ENCODE measurements at places on chromosomes 2 and 18.

GRCh38 chr2:209570194-209570593 is 146.3 kb downstream of the MAP2 start:
- DNase-seq: no peak

DNA sequence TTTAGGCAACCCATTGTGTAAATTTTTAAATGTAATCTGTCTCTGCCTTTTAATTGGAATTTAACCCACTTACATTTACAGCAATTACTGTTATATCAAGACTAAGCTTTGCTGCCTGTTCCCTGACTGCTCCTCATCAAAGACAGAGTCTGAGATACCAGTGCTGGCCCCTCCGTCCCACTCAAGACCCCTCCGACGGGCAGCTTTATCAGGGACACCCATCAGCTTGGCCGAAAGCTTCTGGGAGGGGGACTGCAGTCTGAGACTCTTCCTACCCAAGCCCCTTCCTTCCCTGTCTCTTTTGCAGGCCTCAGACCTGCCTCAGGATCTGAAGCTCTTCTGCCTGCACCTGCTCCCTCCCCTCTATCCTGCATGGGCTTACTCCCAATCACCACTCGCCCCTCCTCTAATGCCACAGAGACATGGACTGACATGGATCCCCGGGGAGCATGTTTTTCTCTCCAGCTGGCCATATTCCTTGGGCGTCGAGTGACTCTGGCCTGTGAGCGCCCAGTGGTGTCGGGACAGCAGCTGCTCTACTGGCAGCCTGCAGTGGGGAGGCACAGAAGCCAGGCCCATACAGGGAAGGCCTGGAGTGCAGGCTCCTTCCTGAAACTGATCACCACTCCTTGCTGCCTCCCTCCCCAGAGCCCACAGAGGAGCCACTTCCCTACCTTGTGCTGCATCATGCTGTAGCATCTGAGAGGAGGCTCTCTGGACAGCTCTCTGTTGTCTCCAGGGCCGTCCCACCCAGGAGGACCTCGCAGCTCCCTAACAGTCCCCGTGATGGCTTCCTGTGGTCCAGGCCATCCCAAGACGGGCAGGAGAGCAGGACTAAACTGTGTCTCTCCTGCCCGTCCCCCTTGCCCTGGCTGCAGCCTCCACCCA is 3.7 kb upstream of the KIF1A start:
- DNase-seq: no peak

DNA sequence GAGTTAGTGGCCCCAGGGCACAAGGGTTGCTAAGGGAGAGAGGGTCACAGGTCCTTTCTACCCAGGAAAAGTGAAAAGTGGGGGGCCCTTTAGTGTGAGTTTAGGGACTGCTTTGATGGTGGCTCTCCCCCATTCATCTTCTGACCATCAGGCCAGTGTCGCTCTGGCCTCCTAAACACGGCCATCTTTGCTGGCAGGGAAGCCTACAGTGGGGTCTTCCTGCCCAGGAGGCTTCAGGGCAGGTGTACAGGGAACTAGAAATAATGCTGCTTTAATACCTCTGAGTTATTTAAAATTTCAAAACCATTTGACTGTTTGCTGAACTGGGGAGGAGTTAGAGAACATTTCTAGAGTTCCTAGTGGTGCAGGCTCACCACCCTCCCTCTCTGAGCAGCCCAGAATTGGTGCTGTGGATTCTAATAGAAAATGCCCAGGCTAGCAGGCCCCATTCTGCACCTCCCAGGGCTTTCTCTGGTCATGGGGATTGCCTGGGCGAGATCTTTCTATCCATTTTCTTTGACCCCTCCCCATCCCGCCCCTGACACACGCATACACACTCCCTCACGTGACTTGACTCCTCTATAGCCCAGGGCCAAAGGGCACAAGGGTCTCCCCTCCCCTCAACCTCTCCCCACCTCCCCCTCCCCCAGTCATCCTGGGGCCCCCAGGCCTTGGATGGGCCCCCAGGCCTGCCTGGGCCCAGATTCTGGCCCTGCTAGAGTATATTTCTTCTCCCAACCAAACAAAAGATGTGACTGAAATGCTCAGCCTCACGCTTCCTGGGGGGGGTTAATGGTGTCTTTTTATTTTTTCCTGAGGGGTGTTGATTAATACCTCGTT is 3.1 kb downstream of the PKDCC start:
- no peak for DNase-seq

DNA sequence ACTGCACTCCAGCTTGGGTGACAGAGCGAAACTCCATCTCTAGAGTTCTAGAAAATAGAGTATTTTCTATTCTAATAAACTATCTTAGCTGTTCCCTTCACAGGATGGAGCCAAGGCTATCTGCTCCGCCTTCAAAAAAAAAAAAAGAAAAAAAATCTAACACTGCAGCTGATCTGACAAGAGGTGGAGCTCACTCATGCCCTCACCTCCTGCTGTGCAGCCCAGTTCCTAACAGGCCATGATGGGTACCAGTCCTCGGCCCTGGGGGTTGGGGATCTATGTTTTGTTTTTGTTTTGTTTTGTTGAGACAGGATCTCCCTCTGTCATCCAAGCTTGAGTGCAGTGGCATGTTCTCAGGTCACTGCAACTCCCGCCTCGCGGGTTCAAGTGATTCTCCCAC is 3.0 kb downstream of the WDSUB1 start:
- no peak for DNase-seq

GRCh38 chr2:201237486-201238123 is 22.7 kb upstream of the CASP8 start:
- DNase-seq: no peak

- no peak for DNase-seq
Measured at GRCh38 chr2:47486841-47487497, 84.0 kb downstream of the MSH2 start.
